Foreskin fibroblast (primary cell): ENCODE measurements at places on chromosomes 2 and 18.

GRCh38 chr2:15436195-15436594 lies 124.9 kb downstream of the NBAS start:
- no peak for DNase-seq

- DNase-seq = peak; percentile 59
These were observed at the start of gene EPB41L3 for GRCh38 chr18:5543773-5544389. EPB41L3 (minus strand) TSS chr18:5543997; CDS start chr18:5489183, 54,814 bp downstream.

GRCh38 chr2:26178746-26179436 lies 6.0 kb downstream of the GAREM2 start:
- DNase-seq = peak; percentile 72

DNA sequence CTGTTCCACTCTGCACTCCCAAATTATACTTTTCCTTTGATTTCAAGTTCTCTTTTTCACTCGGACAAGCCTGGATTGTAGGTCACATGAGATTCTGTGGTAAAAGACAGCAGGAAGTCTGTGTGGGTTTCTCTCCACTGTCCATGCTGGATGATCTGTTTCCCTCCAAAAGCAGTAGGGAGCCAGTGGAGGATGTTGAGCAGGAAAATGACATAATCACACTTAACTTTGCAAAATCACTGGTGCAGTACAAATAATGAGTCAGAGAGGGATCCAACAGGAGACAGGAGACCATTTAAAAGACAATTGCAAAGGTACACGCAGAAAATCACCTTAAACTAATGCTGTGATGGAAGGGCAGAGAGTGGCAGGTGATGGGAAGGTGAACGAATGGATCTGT lies 301.3 kb downstream of the ZNF407 start:
- DNase-seq = peak; percentile 19

GRCh38 chr18:66872277-66872676 lies 268.4 kb upstream of the CDH19 start:
- DNase-seq = peak; percentile 0

DNA sequence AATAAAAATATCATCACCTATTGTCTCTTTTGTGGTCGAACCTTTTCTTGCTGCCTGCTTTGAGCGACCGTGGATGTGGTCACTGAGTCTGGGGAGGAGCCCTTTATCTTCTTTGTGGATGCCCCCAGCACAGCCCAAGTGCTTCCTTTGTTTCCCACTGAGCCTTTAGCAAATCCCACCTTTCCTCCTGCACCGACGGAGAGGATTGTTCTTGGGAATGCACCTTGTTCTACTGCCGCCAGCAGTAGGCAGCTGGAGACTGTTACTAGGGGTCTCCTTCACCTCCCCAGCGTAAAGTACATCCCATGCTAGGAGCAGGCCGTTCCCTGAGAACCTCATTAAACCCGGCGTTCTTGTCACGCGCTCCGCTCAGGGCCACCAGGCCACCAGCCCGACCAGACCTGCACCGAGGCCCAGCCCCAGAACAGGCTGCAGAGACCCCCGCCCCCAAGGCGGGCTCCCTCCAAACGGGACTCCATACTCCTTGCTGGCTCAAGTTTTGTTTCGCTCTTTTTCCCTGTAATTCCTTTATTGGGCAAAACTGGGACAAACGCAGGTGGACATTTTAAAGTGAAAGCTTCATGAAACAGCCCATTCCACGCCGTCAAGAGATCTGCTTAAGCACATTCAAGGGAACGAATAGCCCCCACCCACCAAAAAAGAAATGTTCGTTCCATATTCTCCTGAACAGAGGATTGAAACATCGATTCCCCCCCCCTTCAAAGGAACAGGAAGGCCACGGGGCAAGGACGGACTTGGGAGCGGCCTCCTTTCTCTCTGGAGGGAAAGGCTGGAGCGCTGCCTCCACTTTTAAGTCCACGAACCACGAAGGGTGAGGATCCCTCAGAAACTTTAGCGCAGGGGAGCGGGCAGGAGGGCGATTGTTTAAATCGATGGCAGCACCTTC lies 1.1 kb upstream of the MAT2A start:
- no peak for DNase-seq

DNA sequence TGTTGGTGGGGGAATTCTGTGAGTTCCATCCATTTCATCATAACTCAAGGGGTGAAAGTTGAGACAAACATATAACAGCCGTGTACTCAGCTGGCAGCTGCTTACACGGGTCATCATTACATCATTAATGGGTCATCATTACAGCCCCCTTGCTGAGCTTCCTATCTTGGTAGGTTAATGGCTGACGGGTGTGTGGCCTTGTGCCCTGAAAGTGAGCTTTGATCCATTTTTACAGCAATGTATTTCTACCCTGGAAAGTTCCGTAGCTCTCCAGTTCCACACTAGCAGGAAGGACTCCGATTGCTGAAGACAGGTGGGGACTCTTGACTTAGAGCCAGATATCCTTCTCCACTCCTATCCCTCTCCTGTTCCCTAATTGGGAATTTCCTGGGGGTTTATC lies 105.2 kb upstream of the DLX2 start:
- no peak for DNase-seq
